Hepatocyte (in vitro differentiated cells): ENCODE measurements at places on chromosomes 1 and 21. TPM values are rescaled to one million over a fixed set of nuclear protein-coding genes. Genes with fewer than 3 reads are reported as not detected.

DNA sequence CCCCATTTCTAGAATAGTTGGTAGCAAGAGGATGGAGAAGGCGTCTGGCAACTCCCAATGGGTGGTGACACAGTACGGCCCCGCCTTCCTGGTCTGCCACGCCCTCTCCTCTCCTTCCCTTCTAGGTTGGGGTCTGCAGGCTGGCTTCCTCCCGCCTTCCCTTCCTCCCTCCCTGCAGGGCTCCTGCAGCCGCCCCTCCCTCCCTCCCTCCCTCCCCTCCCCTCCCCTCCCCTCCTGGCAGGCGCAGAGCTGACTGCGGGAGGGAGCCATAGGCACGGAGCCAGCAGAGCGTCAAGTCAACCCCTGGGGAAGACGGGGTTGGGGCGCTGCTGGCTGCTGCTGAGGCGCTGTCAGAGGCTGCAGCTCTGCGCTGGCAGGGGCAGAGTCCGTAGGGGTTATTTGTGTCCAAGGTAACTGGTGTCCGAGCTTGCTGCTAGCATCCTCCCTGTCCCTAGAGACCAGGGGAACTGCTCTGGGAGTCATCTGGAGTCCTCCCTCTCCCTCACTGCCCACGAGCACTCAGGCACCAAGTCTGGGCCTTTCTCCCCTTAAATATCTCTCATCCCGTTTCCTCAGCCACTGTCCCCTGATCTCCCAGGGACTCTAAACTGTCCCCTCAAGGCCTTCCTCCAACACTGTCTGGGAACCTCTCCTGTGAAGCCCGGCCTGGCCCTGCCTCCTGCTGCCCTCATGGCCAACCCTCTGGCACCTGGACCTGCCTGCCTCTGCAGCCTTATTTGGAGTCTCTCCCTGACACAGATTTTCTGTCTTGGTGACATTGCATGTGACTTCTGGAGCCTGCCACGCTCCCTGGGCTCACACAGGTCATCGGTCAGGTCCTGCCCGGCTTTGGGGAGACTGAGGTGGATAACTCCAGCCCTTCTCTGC is 57.4 kb upstream of the ACOT11 start:
- DNase-seq: peak; percentile 79

DNA sequence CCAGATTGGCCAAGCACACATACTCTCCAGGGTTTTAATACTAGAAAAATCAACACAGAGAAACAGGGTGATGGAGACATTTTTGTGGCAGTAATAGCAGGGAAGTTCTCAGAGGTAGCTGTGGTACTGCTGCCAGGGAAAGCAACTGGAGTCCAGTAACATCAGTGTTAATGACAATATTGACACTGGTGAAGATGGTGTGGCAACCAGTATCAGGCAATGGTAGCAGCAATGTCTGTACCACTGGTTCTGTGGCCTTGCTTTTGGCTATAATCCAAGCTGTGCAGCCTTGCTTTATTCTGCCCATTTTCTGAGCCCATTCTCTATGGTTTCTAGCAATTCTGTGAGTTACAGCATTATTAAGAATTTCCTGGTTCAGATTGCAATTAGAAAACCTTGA is 1.6 kb upstream of the SNX7 start:
- no peak for DNase-seq

Gene ACTL8
- polyA plus RNA-seq: 0.34 TPM in 1 of 2 replicates, not detected in the other

GRCh38 chr1:18110968-18111367 is 3.4 kb downstream of the IGSF21 start:
- DNase-seq: no peak

DNA sequence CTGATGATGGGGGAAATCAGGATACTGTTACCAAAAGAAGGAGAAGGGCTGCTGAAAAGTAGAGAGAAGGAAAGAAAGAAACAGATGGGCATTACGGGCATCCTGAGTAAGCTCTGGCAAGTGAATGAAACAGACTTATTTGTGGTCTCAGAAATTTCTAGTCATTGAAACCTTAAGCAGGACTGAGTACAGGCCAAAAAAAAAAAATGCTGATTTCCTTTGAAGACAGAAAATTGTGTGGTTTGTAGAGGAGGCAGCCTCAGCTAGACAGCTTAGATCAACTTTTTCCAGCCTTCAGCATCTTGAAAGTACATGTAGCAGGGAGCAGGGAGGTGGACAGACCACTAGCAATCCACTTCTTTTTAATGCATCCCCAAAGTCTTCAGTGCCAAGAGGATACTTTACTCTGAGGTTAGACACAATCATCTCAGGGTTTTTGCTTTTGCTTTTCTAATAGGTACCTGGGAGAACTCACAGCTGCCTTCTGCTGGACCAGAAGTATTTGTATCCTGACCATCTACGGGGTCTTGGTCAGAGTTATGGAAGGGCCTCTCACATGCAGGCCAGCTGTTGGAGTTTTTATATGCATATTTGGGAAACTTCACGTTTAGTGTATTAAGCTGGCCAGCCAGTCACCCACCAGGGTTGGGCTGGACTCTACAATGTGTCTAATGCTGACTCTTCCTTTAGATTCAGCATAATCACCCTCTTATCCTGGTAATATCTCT is 10.6 kb upstream of the CAPZB start:
- no peak for DNase-seq

Gene CLDN19
- 3.8 and 4.5 TPM in 2 replicates for polyA plus RNA-seq

DNA sequence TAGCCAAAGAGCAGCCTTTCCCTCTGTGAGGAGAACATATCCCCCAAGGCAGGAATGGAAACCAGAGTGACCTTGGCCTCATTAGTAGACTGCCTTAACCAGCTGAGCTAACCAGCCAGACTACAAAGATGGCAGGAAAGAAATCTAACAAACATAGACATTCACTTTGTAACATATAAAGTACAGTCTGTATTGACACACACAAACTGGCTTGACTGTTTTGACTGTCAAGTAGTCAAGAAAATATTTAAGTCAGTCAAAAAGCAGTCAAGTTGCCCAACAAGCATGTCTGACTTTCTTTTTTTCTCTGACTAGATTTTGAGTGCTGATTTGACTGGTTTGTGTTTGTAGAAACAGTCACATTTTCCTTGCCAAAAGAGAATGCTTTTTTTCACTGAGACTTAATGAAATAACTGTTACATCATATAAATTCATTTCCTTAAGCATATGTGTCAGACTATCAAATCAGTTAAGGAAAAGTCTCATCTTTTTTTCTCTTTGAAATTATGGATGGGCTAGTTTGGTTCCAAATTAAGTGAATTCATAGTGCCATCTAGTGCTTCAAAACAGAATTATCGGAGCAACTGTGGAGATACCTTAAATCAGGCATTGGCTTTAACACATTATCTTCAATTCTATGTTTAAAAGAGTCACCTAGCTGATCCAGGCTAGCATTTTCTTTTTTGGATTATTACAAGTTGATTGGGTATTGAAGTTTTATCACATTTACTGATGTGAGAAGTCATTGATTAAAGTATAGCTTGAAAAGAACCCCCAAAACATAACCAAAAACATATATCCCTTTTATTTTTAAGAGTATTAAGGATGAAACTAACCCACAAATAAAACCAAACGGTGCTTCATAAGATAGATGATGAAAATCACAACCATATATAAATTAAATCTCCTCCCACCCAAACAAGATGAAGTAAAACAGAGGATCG is 75.0 kb downstream of the ATP6V1G3 start:
- peak; percentile 56 for DNase-seq

Gene MSH4
- polyA plus RNA-seq: 0.13 and 0.19 TPM in 2 replicates

Gene LCE1F
- not detected in 2 replicates for polyA plus RNA-seq

DNA sequence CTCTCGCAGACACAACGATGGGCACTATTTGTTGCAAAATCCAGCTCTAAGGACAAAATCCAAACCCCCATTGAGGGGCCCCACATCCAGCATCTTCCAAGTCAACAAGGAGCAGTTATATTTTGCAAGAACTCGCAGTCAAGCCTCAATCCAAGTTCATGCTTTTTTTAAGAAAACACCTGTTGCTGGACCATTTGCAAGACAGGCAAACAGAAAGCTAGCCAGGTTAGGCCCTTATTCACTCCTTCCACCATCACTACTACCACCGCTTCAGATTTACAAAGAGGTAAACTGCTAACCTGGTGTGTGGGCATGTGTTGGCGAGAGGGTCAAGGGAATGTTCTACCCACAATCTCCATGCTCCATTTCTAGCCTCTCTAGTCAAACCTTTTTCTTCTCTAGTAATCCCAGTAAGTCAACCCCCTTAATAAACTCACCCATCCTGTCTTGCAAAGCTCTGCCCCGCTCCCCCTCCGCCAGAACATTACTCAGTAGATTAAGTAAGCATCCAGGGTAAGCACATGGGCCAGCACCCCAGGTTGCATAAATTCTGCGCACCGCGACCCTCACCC is 703 bp downstream of the ERI3 start:
- DNase-seq: peak; percentile 24

Gene C1orf226
- 2.8 and 4.8 TPM in 2 replicates for polyA plus RNA-seq

Gene CBR3
- polyA plus RNA-seq: 0.22 and 0.56 TPM in 2 replicates

- DNase-seq: no peak
Measured at GRCh38 chr1:111110197-111110899, 29.5 kb downstream of the DRAM2 start.

Gene CFHR3
- 1.7 and 2.3 TPM in 2 replicates for polyA plus RNA-seq

Gene ERVH48-1
- 14.8 and 26.9 TPM in 2 replicates for polyA plus RNA-seq

DNA sequence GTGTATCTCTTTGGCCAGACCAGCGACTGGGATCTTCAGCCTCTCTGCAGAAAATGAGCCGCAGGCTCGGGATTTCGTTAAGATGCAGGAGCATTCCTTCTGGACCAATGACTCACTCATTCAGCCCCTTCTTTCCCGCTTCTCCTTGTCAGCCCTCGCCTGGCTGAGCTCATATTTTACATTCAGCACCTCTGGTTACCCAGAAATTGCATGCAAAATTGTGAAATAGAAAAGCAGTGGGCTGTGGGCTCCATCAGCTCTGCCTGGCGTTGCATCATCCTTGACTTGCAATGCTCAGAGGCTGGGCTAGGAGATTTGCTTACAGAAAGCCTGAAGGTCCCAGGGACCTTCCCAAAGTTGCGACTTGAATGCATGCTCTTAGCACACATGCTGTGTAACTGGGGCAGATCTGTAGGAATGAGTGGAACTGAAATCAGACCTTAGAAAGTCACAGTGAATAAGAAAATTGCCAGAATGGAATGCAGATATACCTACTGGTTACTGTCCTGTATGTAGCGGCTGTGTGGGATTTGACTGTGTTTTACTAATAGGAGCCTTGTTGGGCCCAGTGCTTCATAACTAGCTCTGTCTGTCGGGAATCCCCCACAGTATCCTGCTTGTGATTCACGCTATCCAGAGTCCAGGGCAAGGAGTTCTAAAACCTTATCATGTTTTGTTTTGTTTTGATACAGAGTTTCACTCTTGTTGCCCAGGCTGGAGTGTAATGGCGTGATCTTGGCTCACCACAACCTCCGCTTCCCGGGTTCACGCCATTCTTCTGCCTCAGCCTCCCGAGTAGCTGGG is 444.8 kb downstream of the KIF26B start:
- peak; percentile 76 for DNase-seq

- DNase-seq: no peak
Measured at GRCh38 chr21:25062061-25062460, 545.2 kb downstream of the MRPL39 start.

DNA sequence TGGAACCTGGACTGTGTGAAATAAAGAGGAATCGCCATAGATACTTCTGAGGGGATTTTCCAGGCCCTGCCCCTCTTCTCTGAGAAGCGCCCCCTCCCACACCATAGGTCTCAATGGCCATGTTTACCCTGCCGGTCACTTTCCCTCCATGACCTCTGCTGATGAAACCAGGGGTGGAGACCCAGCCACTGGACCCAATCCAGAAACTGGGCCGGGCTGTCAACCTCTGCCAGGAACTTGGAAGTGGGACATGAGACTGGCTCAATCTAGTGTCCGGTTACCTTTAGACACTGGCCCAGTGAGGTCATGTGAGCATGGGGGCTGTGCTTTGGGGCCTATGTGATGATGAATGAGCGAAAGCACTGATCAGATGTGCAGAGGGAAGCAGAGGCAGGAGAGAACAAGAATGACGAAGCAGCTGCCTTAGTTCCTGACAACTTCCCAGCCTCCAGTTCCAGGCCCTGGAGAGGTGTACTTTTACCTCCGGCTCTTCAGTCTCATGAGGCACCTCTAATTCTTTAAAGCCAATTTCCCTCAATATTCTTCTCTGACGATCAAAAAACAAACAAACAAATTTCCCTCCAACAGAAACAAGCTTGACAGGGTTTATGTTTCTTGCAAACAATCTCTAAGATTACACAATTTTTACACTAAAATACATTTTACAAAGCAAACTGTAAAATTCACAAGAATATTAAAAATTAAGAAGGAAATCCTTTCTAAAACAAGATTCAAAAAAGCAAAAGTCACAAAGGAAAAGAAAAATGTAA is 4.9 kb downstream of the ASAP3 start:
- peak; percentile 76 for DNase-seq

Gene QSOX1
- 225 and 263 TPM in 2 replicates for polyA plus RNA-seq

Gene VSIG8
- 0.13 and 0.38 TPM in 2 replicates for polyA plus RNA-seq

Gene LIN28A
- polyA plus RNA-seq: 0.13 and 0.23 TPM in 2 replicates

DNA sequence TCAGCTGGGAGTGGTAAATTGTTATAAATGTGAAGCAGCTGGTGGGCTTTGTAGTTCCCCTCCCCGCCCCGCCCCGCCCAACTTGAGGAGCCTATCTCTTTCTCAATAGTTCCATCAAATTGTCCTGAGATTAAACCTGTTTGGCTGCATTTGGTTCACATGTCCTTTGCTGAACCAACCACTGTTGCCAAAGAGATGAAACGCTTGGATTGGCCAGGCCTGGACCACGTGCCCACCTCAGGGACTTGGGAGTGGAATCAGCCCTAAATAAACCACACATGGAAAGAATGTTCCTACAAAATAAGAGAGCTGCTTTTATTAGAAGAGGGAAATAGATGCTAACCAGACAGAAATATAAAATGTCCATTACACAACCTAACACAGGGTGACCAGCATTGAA is 424.9 kb upstream of the KAZN start:
- DNase-seq: no peak
